ENCODE measurements at places on chromosomes 2 and 18. TPM values are rescaled to one million over a fixed set of nuclear protein-coding genes. Genes with fewer than 3 reads are reported as not detected.

DPP4 gene
- 77.4 TPM for polyA plus RNA-seq

GULP1 gene
- polyA plus RNA-seq: not detected

CDK15 gene
- not detected for polyA plus RNA-seq

DNA sequence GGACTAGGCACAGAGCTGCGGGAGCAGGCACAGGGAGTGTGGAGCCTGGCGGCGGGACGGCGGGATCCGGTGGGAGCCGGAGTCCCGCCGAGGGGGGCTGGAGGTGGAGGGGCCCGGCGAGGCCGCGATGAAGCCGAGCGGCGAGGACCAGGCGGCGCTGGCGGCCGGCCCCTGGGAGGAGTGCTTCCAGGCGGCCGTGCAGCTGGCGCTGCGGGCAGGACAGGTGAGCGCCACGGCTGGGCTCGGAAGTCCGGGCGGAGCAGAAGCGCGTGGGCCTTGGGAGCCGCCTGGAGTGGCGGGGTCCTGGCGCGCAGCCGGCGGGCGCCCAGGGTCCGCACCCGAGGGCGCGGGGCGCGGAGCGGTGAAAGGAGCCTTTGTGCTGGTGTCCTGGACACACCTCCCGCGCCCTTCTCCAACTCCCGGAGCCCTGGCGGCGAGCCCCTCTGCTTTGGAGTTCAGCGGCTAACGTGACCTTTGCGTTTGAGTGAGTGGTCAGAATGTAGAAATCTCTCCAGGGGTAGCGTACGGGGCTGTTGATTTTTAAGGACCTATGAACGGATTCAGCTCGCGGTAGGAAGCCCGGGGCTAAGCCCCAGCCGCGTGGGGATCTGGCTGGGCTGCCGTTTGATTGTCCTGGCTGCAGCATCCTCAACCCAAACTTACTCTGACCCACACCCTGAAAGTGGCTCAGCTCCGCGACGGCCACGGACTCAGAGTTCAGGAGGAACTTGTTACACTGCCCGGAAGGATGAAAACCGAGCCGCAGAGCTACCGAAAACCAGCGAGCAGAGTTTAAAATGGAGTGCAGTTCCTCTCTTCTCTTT lies 448 bp downstream of the IMPA2 start:
- H3K27ac ChIP-seq: peak overlapping the region; percentile 56
- H3K36me3 ChIP-seq: no peaks in the 10 kb centered on the region
- peak overlapping the region; percentile 69 for H3K4me3 ChIP-seq

- H3K27ac ChIP-seq: peak overlapping the region; percentile 86
- no peaks in the 10 kb centered on the region for H3K27me3 ChIP-seq
- H3K4me3 ChIP-seq: peak overlapping the region; percentile 94
- H3K36me3 ChIP-seq: no peaks in the 10 kb centered on the region
Measured at GRCh38 chr2:54560146-54560881, 104.2 kb downstream of the SPTBN1 start.

- no peak for DNase-seq
- no peak overlapping the region for H3K4me3 ChIP-seq
- H3K27me3 ChIP-seq: no peaks in the 10 kb centered on the region
- H3K27ac ChIP-seq: no peak overlapping the region
Measured at GRCh38 chr2:231900486-231900942, 25.7 kb downstream of the NPPC start.

All from naive thymus-derived CD4-positive, alpha-beta T cell (primary cell).